ENCODE measurements at places on chromosomes 7 and 10.

GRCh38 chr7:2893411-2893861, 49.3 kb upstream of the GNA12 start:
- DNase-seq = no peak

DNA sequence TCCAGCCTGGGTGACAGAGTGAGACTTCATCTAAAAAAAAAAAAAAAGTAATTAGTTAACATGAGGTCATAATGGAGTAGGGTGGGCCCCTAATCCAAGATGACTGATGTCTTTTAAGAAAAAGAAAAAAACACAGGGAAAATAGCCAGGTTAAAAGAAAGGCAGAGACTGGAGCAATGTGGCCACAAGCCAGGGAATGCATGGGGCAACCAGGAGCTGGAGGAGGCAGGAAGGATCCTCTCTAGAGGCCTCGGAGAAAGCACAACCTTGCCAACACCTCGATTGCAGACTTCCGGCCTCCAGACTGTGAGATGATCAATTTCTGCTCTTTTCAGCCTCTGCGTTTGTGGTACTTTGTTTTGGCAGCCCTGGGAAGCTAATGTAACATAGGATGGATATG, 121.5 kb downstream of the ITIH5 start:
- DNase-seq = no peak

- DNase-seq = no peak
These were observed 22.5 kb downstream of the PDZD8 start for GRCh38 chr10:117352724-117353123.

GRCh38 chr7:3174515-3175284, 126.4 kb upstream of the SDK1 start:
- DNase-seq = no peak

DNA sequence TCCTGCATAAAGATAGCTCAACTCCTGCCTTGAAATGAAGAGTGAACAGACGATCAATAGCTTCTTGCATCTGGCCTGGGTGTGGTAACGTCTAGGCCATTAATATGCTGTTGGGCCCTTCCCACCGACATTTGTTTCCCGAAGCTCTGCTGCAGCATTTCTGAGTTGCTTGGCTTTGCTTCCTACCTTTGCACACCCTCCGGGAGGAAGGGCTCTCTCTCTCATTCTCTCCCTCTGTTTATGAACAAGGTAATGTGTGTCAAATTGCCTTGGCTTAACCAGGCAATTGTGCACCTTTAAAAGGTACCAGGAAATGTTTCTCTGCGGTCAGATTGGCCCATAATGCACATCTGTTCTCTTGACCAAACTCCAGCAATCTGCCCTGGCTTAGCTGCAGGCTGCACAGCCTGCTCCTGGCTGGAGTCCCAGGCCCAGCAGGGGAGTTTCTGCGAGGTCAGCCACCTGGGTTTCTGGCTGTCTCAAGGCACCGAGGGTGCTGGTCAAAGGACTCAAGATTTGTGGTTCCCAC, 223.7 kb downstream of the SNX10 start:
- DNase-seq = no peak

GRCh38 chr10:22246680-22247391, 29.0 kb upstream of the EBLN1 start:
- no peak for DNase-seq

- DNase-seq = no peak
These were observed 872.6 kb upstream of the SORCS1 start for GRCh38 chr10:108037061-108037460.

GRCh38 chr10:117442944-117443685, 67.9 kb upstream of the PDZD8 start:
- DNase-seq = peak; percentile 28

GRCh38 chr10:81068460-81068859, 530.8 kb downstream of the SH2D4B start:
- no peak for DNase-seq

- DNase-seq = no peak
These were observed 208.5 kb upstream of the NRP1 start for GRCh38 chr10:33542752-33543505.

DNA sequence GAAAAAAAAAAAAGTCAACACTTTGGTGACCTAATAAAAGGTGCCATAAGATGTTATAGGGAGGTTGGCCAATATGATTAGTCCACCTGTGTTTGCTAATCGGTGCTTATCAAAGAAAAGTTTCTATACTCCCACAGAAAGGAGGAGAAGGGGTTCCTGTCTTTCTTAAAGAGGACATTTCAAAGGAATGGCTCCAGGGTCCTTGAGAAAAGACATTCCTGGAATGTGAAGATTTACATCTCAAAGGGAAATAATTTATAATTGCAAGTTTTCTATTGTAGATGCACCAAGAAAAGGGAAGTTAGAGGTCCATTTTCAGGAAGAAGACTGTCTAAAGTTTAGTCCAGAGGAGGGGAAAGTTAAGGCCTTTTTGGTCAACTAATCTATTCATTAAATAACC, 715.3 kb downstream of the NXPH1 start:
- DNase-seq = no peak

DNA sequence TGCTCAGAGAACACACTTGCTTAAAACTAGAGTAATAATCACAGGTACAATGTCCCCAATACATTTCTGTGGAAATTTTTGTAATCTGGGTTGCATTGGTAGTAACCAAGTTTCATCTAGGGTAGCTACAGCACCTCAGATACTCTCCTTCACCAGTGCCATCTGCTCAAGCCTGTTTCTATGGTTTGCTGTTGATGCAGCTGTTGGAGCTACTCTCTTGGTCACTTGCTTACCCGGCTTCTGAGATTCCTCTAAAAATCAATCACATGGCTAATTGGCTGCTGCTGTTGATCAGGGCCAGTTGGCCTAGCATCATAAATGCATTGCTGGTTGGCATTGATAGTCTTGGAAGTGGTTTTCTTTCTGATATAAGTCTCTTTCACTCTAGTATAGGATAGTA, 220.8 kb downstream of the BICC1 start:
- DNase-seq = no peak

DNA sequence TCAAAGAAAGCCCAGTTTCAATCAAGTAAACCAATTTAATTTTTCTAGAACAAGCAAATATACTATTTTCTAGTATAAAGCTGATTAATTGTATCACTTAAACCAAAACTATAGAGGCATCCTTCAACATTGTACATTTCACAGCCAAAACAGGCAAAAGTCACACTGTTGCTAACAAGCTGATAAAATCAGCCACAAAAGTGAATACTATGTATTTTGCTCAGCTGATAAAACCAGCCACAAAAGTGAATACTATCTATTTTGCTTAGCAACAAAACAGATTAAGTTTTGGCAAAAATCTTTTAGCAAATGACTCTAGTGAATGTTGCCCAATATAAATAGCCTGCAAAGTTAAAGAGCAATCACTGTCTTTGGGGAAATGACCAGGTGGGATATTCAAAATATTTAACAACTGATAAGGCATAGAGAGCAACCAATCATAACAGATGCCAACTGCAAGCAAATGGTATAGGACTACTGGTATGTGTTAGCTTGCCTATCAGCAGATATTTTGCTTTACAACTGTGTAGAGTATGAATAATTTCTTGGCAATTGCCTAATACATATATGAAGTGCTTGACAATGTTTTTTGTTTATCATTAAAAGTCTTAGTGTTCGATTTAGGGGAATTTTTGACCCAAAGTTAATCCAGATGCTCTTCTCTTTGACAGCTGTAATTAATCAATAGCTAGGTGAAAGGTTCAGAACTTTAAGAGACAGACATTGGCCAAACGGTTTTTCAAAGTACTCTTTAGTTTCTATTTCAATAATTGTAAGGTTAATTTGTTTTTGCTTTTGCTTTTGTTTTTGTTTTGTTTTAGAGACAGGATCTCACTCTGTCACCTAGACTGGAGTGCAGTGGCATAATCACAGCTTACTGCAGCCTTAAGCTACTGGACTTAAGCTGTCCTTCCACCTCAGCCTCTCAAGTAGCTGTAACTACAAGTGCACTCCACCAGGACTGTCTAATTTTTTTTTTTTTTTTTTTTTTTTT, 44.4 kb upstream of the SP4 start:
- no peak for DNase-seq

DNA sequence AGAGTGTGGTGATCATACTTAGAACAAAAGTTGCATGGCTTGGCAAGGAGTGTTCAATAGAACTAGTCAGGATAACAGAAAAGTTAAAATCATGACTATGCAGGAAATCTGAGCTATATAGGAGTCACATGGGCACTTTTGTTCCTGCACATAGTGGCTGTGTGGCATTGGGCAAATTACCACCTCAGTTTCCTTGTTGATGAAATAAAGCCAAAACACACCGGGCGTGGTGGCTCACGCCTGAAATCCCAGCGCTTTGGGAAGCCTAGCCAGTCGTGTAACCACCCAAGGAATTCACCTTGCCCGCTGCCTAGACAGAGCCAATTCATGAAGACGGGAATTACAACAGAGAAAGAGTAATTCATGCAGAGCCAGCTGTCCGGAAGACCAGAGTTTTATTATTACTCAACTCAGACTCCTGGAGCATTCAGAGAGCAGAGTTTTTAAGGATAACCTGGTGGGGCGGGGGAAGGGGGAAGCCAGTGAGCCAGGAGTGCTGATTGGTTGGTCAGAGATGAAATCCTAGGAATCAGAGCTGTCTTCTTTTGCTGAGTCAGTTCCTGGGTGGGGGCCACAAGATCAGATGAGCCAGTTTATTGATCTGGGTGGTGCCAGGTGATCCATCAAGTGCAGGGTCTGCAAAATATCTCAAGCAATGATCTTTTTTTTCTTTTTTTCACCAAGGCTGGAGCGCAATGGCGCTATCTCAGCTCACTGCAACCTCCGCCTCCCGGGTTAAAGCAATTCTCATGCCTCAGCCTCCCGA, 6.4 kb upstream of the MKRN1 start:
- DNase-seq = no peak

DNA sequence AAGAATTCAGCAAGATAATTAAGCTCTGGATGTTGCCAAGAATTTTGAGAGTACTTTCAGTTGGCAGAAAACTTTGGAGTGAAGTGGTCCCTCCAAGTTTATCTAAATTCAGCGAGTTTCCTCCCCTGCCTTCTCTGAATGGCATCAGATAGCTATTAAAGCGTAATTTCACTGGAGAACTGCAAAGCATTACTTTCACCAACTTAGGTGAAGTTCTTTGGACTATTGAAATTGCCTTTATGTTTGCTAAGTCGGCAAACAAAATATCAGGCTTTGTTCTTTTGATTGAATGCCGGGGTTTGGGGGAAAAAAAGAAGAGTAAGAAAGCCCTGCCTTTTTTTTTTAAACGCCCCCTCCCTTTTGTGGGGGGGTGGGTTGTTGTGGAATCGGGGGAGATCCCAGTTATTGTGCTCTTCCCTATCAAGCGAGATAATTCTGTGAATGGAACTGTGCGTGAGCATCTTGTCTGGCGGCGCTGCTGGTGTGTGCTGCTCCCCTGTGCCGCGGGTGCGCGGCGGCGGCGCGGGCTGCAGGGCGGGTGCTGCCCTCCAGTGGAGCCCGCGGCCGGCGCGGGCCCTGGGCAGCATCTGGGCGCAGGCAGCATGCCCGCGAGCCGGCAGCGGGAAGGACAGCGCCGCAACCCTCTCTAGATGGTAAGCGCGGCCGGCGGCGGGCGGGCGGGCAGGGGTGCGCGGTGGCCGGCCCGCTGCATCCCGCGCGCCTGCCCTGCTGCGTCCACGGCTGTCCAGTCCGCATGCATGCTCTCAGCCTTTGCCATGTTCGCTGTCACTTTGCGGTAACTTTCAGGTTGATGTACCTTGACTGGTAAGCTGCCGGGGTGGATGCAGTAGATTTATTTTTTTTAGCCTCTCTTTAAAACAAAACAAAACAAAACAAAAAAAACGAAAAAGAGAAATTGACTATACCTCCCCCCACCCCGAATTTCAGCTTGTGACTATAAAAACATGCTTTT, 176.5 kb downstream of the TCF7L2 start:
- no peak for DNase-seq

DNA sequence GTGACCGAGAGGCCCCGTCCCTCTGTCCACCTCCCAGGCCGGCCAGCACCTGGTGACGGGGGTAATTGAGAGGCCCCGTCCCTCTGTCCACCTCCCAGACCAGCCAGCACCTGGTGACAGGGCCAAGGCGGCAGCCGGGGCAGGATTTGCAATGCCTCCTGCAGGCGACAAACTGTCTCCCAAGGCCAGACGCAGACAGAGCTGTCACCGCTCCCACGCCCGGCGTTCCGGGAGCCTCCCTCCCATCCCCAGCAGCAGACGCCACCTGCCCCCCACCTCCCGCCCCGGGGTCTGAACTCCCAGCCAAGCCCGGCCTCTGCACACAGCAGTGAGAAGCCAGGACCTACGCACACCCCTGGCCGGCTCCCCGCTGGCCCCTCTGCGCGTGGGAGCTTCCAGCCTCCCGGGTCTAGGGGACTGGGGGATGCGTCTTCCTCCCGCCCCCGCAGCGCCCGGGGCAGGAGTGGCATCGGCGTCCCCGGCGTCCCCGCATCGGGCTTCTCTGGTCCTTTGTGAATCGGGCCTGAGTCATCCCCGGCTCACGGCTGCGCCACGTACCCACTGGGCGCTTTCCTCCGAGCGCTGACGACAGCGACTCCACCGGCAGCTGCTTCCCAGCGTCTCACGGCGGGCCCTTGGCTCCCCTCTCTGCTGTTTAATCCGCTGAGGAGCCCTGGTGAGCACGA, 95.1 kb upstream of the DIP2C start:
- peak; percentile 10 for DNase-seq
